ENCODE measurements at places on chromosomes 1 and 21. TPM values are rescaled to one million over a fixed set of nuclear protein-coding genes. Genes with fewer than 3 reads are reported as not detected.

Gene OR14K1
- total RNA-seq = not detected

Gene SIPA1L2
- total RNA-seq = 37.1 TPM

Gene OR2T29
- not detected for total RNA-seq

Gene BRINP2
- total RNA-seq = 4.1 TPM

Gene GJC2
- total RNA-seq = 2.1 TPM

Gene OR2M3
- not detected for total RNA-seq

Gene CLDN17
- not detected for total RNA-seq

Gene PTPRF
- 169 TPM for total RNA-seq

Gene PLA2G2E
- not detected for total RNA-seq

Gene DEPDC1
- 8.6 TPM for total RNA-seq

Gene GIPC2
- total RNA-seq = 2.1 TPM

Gene KPRP
- total RNA-seq = not detected

Gene OR2C3
- not detected for total RNA-seq

Gene MATN1
- total RNA-seq = 0.33 TPM

Gene KRTAP11-1
- not detected for total RNA-seq

Gene PRKAA2
- 32.7 TPM for total RNA-seq

Gene HAO2
- total RNA-seq = not detected

Gene CTSE
- total RNA-seq = 0.27 TPM

Gene TMEM63A
- total RNA-seq = 33.0 TPM

All from camera-type eye (tissue), 1 donor.